Vagina (tissue), 2 donors: ENCODE measurements at places on chromosomes 16 and 17.
A peak's percentile ranks its signal among the peaks of the same experiment; 100 is the strongest.

DNA sequence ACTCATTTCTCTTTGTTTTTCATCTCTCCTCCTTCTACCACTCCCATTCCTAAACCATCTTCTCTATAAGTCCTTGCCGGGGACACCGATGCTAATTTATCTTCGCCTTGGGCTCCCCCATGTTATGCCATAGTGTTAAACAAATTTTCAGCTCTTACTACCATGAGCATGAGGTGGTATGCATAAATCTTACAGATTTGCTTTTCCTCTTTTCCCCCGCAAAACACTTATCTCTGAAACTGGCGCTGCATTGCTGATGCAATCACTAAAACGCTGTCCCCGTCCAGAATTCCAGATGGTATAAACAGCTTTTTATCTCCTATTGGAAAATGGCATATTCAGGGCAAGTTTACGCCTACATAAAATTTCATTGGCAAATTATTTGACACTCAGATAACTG lies 673.6 kb upstream of the CDH8 start:
- no peak for DNase-seq

DNA sequence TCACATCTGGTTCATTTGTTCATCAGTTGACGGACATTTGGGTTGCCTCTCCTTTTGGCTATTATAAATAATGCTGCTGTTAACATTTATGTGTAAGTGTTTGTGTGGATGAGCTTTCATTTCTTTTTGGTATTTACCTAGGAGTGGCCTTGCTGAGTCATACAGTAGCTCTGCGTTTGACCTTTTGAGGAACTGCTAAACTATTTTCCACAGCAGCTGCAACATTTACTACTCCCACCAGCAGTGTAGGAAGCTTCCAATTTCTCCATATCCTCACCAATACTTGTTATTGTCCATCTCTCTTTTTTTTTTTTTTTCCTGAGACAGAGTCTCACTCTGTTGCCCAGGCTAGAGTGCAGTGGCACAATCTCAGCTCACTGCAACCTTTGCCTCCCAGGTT lies 20.7 kb upstream of the PLCG2 start:
- no peak for DNase-seq

DNA sequence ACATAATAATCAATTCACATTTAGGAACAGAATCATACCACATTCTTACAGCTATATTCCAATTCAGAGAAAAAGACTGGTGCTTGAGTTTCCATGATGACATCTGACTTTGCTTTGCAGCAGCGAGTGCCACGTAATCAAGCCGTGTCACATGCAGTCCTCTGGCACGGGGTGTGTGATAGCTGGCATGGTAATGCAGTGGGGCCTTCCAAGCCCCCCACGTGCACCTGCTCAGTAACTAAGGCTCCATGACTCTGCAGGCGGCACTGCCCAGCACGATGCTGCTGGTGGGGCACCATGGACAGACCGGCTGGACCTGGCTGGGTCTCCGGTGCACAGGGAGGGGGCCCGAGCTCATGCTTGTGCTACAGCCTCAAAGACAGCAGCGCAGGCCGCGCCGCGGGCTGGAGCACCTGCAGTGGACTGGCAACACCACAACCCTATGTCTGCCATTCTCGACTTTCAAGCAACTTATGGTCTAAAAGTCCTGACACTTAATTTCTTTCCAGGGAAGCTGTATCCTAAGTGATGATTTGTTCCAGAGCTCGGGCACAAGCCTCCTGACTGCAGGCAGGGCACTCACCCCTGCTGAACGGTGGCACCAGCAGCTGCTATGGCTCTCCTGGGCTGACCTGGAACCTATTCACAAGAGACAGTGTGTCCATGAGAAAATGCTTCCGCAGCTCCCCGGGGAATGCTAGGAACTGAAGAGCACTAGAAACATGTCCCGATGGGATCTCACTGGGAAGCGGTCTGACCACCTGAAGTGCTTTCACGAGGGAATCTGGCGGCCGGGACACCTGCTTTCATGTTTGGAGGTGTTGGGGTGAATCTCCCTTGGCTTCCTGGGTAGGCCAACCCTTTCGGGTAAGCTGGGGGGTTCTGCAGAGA lies 99.5 kb upstream of the DNAH17 start:
- no peak for DNase-seq

GRCh38 chr17:41419716-41420115 lies 4.7 kb downstream of the KRT37 start:
- DNase-seq: no peak

DNA sequence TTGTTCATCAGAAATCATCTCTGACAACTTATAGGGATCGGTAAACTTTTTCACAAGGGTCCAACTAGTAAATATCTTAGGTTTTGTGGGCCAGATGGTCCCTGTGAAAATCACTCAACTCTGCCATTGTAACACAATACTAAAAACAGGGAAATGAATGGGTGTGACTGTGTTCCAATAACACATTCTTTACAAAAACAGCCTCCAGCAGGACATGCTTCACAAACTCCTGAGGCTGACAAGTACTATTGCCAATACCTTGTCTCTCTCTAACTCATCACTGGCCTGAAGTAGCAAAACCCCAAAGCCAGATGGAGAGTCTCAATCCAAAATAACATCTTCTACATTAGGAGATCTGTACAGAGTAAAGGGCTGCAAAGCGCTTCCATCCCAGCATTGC lies 312.3 kb downstream of the TOX3 start:
- no peak for DNase-seq

- DNase-seq: no peak
Measured at GRCh38 chr17:27413792-27414191, 42.5 kb upstream of the KSR1 start.

DNA sequence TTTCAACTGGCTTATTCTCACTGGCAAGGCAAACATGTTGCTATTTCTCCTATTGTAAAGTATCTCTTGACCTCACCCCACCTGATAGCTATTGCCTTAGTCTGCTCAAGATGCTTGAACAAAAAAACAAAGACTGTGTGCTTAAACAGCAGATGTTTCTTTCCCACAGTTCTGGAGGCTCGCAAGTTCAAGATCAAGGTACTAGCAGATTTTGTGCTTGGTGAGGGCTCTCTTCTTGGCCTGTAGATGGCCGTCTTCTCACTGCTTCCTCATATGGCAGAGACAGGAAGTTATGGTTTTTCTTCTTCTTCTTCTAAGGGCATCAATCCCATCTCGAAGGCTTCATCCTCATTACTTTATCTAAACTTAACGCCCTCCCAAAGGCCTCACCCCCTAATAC lies 109.7 kb upstream of the CLEC3A start:
- DNase-seq: no peak

DNA sequence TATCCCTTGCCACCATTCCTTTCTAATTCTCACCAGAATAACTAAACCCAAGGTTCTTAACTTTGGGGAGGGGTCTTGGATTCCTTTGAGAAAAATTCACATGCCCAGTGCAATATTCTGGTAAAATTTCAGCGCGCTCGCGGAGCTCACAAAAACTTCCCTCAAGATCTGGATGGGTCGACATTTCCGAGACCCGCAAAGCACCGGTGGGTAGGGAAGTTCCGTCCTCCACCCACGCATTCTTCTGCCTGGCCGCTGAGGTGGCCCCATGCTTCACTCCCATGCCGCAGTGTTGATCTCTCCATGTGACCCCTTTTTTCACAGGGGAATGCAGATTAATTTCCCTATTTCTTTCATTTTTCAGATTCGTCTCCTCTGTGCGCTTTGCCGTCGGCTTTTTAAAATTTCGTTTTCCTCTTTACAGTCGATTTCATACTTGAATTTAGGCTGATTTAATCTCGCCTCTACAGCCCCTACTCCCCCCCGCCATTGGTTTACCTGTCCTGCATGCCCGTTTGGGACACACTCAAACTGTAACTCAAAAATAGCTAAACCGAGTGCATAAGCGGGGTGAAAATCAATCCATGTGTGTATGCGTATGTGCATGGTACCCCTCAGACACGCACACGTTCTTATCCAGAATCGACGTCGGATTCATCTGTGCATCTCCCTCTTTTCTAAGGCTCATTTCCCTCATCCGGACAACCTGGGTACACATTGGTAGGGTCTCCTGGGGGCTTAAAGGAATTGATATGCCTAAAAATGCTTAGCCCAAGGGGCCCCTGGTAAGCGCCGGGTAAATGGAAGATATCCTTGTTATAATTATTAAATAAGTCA lies 1.4 kb upstream of the SP6 start:
- no peak for DNase-seq

DNA sequence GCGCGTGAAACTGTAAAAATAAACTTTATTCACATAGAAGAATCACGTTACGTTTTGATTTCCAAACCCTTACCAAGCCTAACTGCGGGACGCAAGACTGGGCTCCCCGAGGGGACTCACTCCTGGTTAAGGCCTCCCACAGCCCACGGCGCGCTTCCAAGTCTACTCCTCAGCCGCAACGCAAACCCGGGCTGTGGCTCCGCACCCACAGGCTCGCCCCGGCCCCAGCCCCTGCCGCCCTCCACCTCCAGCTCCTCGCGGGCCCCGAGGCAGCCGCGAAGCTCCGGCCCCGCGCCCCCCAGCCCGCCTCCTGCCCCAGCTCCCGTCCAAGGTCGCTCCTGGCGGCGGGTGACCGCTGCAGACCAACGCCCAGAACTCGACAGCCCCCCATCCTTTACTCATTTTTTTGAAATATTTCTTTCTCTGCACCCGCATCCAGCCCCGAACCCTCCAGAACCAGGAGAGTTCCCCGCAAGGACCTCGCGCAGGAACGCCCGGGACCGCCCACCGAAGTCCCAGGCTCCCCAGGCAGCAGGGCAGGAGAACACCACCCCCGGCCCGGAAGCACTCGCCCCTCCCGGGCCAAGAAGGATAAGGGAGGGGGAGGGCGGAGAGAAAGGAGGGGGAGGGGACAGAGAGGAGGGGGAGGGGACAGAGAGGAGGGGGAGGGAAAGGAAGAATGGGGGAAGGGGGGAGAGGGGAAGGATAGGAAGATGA lies 912 bp downstream of the USP22 start:
- peak; percentile 93 for DNase-seq

GRCh38 chr16:4017807-4018206 lies 98.4 kb downstream of the ADCY9 start:
- no peak for DNase-seq

DNA sequence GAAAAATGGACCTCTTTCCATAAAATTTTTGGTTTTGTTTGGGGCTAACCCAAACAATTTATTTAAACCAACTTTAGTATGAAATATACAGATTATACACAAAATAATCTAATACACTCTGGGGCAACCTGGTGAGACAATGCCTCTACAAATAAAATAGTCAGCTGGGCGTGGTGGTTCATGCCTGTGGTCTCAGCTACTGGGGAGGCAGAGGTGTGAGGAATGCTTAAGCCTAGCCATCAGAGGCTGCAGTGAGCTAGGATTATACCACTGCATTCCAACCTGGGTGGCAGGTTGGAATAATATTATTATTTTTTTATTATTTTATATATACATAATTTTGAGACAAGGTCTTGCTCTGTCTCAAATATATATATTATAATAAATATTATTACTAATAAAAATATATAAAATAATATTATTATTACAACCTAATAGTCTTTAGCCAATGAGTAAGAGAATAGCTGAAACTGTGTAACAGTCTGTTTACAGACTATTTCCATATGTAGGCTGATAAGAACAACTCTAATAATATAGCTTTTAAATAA lies 50.5 kb downstream of the GLG1 start:
- no peak for DNase-seq

GRCh38 chr16:64478252-64478906 lies 643.5 kb downstream of the CDH11 start:
- no peak for DNase-seq

GRCh38 chr16:81996664-81997509 lies 14.4 kb downstream of the SDR42E1 start:
- no peak for DNase-seq

- no peak for DNase-seq
Measured at GRCh38 chr17:78082988-78083387, 45.6 kb downstream of the TMC6 start.

GRCh38 chr16:86220561-86220960 lies 289.8 kb upstream of the FOXF1 start:
- DNase-seq: no peak

DNA sequence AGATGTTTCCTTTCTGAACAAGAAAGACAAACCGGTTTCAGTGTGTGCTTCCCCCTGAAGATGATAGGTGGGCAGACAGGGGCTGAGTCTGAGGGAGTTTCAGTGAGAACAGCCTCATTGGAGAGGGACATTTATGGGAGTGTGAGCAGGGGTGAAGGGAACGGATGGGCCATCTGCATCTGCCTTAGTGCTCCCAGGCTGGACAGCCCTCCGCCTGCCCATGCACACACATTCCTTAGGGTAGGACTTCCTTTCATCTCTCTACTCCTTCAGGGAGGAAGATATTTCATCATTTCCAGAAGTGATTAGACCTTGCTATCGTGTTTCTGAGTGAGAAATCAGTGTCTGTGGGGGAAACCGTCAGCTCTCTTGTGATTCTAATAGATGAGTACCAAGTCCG lies 3.8 kb downstream of the SHISA6 start:
- no peak for DNase-seq

GRCh38 chr16:23452221-23452571 lies 793 bp downstream of the COG7 start:
- DNase-seq: no peak

DNA sequence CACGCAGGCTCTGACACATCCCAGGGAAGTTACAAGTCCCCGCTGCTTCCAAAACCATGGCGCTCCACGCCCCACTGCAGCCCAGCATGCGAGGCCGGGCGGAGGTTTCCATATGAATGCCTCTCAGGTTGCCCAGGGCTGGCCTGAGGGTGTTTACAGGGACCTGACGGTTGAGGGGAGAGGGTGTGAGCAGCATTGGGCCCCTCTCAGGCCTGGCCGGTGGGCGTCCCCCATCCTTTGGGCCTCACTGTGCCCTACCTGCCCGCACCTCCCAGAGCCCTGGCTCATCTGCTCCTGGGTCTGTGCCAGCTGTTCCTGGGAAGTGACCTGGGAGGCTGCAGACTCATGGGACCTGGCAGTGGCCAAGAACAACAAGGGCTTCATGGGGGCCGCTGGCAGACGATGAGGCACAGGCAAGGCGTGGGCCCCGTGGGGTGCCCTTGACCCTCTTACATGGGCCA lies 173.5 kb downstream of the C16orf95 start:
- no peak for DNase-seq

DNA sequence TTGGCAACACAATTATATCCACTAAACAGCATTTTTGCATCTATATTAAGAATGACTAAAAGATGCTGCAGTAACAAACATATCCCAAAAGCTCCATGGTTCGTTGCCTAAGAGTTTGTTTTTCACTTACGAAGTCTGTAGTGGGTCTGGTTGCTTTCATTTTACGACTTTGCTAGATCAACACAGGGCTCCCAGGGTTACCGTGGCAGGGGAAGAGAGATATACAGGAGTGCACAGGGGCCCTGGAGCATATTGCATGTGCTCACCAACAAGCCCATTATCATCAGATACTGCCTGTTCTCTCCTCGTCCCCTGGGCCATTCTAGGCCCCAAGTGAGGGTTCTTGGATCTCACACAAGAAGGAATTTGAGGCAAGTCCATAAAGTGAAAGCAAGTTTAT lies 3.1 kb upstream of the MMP2 start:
- DNase-seq: no peak

DNA sequence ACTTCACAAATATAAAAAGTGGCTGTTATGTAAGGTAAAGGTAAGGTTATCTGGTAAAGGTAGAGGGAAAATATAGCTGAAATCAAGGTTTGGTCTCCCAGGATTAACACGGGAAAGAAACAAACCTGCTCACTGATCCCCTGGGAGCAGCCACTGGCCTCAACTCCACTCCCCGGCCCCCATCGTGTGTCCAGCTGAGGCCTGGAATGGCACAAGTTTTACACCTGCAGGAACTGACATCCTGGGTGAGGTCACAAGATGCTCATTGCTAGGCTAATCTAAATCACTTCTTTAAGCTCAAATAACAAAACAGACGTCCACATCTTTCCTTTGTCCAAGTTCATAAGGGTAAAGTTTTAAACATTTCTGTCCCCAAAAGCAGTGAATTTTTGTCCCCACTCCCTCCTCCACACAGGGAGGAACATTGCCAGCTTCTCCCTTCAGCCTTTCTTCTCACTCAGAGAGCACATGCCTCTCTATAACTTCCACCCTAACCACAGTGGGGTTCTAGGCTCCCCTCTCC lies 46.3 kb downstream of the ERN1 start:
- DNase-seq: no peak
